Vagina (tissue), 2 donors: ENCODE measurements at places on chromosomes 4 and X. TPM values are rescaled to one million over a fixed set of nuclear protein-coding genes. Genes with fewer than 3 reads are reported as not detected.

CTAG1A gene
- total RNA-seq = not detected

BEX1 gene
- total RNA-seq = 3.7 TPM

DNA sequence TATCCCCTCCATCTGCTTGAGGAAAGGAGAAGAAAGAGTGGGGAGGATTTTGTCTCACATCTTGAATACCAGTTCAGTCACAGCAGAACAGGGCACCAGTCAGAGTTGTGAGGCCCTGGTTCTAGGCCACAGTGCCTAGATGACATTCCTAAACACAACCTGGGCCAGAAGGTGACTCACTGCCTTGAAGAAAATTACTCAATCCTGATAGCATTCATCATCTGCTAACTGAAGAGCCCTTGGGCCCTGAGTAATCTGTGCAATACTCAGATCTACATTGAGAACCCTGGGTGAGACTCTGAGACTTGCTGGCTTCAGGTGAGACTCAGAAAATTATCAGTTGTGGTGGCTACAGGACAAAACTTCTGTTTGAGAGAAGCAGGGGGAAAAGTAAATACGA lies 20.5 kb upstream of the PRR32 start:
- DNase-seq = no peak

DNA sequence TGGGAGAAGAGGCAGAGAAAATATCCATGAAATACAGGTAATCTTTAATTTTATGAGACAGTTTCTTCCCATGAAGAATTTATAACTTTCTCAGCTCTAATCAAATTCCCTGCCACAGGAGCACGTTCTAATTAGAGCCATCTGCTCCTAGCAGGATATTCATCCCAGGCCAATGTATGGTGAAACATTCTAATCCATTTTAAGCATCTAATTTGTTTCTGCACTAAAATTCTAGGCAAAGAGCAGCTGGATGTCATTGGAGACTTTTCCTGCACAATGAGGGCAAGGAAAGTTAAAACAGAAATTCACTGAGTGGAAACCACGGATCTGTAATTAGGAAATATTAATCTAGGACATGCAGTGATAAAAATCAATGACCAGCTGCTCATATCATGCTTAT lies 107.7 kb upstream of the ZFP42 start:
- no peak for DNase-seq

DNA sequence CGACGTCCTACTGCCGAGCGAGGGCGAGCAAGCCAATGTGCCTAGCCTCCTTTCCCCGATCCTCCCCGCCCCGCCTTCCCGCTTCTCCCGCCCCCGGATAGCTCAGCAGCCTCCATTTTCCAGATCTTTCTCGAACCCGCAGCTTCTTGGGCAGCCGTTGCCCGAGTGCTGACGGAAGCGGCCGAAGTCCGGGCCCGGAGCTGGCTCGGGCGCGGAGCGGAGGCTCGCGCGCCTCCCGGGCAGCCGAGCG lies 172 bp upstream of the HSPA4L start:
- DNase-seq = no peak

GRCh38 chrX:50514811-50515210 lies 44.2 kb upstream of the DGKK start:
- no peak for DNase-seq
